KG1 (cell line): ENCODE measurements at places on chromosomes 6 and 20.

GRCh38 chr6:168132531-168133167, 53.6 kb upstream of the FRMD1 start:
- DNase-seq: no peak

GRCh38 chr20:50048420-50049166, 64.4 kb downstream of the UBE2V1 start:
- no peak for DNase-seq

- no peak for DNase-seq
Measured at GRCh38 chr6:166660157-166660688, 33.2 kb upstream of the RPS6KA2 start.

DNA sequence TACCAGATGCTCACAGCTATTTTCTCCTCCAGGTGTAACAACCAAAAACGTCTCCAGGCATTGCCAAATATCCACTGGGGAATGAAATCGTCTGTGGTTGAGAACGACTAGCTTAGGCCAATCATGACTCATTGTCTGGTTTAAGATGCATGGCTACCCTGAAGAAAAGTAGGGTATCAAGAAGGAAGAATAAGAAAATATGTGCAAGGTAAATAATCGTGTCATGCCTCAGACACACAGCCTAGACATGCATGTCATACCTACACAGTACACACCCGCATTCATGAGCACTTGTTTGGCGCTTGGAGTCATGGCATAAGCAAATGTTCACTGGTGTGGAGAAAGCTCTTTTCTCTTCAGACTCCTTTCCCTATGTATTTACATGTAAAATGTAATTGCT, 745.7 kb downstream of the MAFB start:
- DNase-seq: no peak

DNA sequence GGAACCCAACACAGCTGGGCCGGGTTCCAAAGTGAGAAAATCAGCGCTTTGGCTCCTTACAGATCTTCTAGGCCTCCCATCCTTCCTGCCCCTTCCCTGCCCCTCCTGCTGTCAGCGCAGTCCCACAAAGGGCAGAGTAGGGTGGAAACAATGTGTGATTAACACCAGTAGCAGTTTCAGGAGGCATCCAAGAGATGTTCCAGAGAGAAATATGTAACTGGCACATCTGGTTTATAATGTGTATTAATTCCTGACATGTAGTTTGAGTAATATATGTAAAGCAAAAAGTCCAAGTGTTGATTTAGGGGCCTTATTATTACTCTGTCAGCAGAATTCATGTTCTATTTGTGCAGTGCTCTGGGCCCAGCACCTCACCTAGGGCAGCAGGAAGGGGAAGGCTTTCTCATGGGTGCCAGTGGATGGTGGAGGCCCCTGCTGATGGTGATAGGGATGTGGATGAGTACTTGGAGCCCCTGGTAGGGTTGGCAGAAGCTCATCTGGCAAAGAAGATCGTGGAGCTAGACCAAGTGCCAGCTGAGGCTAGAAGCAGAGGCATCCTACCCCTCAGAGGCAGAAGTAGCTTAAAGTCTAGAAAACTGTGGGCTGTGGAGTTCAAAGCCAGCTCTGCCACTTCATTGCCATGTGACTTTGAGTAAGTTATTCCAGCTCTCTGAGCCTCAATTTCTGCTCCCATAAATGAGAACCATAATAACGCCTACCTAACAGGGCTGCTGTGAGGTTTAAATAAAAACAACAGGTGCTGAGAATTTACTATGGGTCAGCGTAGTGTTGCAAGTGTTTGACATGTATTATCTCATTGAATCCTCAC, 22.4 kb upstream of the RALY start:
- no peak for DNase-seq

DNA sequence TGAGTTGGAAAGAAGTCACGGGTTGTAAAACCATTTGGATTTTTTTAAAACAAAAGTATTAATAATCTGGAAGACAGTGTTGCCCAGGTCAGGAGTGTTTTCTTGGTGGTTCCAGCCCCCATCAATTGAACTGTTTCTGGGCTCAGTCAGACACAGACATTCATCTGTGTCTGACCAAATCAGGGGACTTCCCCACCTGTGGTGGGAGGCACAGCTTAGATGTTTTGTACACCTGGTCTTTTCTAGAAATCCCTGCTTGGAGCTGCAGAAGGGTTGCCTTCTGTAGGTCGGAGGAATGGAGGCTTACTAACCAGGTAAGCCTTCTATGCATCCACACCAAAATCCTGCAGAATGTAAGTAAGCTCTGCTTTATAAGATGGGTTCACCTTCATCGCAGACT, 63.6 kb downstream of the CDS2 start:
- DNase-seq: no peak

DNA sequence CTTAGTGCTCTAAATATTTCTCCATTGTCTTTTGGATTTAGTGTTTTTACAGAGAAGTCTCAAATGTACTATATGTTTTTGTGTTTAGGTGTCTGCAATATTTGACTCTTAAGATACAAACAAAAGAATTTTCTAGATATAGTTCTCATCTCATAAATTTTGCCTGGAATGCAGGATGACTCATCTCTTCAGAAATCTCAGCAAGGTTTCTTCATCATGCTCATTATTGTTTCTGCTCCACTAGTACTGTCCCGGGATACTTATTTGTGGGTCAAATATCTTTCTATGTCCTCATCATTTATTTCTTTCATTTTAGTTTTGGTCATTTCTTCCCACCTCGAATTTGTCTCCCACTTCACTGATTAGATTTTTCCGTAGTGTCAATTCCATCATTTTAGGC, 9.5 kb downstream of the AHI1 start:
- no peak for DNase-seq

DNA sequence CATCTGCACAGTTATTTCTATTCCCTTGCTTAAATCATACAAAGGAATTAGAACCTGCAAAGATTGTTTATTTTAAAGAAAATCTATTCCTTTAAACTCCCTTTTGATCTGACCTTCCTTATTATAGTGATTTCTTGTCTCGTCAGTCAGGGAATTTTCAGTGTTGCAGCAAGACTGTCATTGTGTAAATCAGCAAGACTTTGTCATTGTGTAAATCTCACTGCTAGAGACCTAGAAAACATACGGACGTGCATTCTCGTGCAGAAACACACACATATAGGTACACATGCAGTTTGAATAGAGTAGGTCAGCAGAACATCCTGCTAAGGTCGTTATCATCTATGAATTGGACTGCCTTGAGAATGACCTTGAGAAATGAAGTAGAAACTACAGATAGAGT, 6.2 kb upstream of the SGK1 start:
- no peak for DNase-seq

- DNase-seq: peak; percentile 18
Measured at GRCh38 chr20:38875175-38875993, 50.8 kb upstream of the FAM83D start.

GRCh38 chr6:88358846-88359245, 192.7 kb upstream of the CNR1 start:
- DNase-seq: no peak

- DNase-seq: no peak
Measured at GRCh38 chr20:14919501-14920081, 582.2 kb upstream of the FLRT3 start.

GRCh38 chr20:12098421-12098820, 180.7 kb downstream of the BTBD3 start:
- DNase-seq: no peak

GRCh38 chr20:62845416-62846160, 16.0 kb downstream of the TCFL5 start:
- DNase-seq: no peak

DNA sequence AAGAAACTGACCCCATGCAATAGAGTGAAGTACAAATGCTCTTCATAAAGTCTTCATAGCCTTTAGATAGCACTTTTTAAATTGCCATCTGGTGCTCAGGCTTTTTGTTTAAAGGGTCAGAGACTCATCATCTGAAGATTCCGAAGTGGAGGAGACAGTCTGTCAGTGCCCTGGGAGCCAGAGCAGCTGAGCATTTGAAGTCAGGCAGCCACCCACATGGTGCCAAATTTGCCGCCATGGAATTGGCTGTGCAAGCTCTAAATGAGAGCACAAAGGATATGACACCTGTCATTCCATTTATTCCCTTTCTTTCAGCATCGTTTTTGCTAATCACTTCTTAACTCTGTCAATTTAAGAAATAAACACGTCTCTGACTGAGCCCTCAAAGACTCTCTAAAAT, 32.8 kb upstream of the CEP162 start:
- DNase-seq: no peak

DNA sequence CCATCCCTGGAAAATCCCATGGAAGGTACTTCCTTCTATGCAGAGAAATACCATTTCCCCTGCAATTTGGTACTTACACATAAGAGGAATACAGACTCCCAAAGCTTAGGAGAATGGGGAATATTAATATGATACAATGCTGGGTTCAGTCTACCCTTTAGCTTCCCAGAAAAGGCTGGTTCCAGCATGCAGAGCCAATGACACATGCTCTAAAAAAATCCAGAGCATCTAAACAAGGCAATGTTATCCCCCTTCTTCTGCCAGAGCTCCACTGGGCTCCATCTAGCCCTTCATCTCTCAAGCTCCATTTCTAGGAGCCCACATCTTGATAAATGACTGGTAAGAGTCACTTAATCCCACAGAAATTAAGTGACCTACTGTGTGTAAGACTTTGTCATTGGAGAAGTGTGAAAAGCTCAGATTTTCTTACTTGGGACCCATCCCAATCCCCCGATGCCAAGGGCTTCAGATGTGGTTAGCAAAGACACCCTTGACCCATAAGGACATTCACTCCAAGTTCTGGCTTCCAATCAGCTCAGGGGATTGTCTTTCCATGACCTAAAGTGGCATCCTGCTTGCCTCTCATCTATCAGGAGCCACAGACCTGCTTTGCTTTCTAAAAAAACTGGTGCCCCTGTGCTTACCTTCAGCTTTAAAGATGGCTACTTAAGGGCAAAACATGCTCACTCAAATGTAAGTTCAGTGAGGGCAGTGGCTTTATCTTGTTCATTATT, 137.5 kb downstream of the UNC5CL start:
- DNase-seq: no peak

DNA sequence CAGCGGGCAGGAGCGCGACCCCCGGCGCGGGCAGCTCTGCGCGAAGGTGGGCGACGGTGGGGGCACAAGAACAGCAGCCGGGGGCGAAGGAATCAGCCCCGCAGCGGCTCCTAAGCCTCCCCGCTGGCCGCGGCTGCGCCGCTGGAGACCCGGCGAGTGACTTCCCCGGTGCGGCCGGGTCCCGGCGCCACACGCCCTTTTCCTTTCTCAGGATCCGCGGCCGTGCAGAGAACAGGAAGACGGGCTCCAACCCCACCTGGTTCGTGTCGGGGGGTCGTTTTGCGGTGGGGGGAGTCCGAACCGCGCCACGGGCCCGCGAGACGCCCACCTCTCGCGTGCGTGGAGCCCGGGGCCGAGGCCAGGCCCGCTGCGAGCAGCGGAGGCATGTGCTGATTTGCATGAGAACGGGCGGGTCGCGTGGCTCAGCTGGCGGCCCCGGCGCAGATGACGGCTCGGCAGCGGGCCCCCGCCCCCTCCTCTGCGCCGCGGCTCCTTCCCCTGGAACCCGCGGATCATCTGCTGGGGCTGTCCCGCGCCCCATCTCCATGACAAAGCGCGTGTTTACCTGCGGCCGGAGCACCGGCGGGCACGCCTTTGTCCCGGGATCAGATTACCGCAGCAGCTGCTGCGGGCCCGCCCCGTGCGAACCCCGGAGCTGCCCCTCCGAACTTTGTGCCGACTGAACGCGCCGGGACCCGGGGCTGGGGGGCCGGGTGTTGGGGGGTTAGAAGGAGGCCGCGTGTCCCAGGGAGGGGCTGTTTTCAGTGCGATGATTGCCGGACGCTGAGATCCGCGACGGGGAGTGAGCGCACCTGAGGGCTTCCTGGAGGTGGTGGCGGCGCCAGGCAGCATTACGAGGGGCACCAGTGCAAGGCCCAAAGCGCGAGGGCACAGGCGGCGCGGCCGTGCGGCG, 4.9 kb upstream of the DLL1 start:
- no peak for DNase-seq

DNA sequence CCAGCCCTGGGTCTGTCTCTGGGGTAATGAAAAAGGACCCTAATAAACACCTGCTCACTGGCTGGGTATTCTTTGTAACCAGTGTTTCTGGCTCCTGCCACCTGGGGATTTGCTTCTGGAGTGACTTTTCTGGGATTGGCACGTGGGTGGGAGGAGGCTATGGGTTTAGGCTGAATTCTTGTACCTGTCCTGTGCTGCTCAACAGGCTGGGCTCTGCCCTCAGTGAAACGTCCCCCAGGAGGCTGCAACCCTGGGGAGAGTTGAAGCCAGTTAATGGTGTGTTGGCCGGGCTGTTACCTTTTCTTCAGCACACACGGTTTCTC, 6.8 kb downstream of the NPBWR2 start:
- DNase-seq: no peak

- no peak for DNase-seq
Measured at GRCh38 chr20:8671370-8671961, 397.4 kb upstream of the PLCB4 start.

DNA sequence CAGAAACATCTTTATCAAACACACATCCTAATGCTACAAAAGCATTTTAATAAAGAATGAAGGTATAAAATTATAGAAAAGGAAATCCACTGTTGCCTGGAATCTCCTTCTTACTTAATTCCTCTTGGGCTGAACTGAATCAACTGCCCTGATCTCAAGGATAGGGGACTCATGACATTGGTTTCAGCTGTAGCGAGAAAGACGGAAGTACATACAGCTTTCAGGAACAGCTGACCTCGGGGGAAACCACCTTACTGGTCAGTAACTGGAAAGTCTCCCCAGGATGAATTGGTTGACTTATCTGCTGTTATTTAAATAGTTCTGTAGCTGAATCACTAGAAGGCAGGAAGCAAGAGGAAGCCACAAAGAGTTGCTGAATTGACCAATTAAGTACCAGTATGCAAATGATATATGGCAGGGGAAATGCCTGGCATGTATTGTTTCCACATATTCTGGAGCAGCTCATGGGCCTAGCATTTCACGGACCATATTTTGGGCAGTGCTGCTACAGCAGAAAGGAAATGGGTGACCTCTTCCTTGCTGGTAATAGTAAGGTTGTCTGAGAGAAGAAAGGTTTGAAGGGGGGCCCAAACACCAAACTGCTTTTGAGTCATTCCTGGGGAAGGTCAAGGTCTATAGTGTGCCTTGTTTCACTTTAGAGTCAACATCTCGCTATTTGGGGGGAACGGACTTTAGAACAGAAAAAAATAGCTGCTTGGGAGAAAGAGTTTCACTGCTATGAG, 43.7 kb upstream of the MAP7 start:
- DNase-seq: peak; percentile 73

- no peak for DNase-seq
Measured at GRCh38 chr6:32126880-32127279, 1.2 kb downstream of the ATF6B start.

- no peak for DNase-seq
Measured at GRCh38 chr6:36997811-36998722, 7.4 kb upstream of the FGD2 start.

- DNase-seq: no peak
Measured at GRCh38 chr20:47049771-47050170, 155.1 kb downstream of the EYA2 start.

GRCh38 chr6:71453371-71453706, 164.7 kb downstream of the OGFRL1 start:
- no peak for DNase-seq
